T-cell (primary cell): ENCODE measurements at places on chromosomes 7 and 10.

DNA sequence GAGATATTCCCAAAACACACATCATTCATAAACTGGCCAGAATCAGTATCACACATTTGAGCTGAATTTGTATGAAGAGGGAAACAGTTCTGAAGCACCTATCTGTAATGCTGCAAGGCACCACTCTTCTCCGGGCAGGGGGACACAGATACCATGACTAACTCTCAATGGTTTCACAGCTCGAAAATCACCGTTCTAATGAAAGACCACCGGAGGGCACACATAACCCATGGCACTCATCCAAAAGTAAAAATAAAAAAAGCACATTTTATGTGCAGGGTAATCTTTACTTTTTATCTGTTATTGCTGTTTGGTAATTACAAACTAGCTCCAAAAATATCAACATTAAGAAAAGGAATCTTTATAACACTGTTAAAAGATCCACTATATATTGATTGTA lies 137.5 kb downstream of the PARD3 start:
- DNase-seq: no peak

GRCh38 chr10:66025186-66025585 lies 900.6 kb upstream of the LRRTM3 start:
- DNase-seq: no peak

GRCh38 chr10:109953766-109954165 lies 30.5 kb upstream of the XPNPEP1 start:
- DNase-seq: no peak

DNA sequence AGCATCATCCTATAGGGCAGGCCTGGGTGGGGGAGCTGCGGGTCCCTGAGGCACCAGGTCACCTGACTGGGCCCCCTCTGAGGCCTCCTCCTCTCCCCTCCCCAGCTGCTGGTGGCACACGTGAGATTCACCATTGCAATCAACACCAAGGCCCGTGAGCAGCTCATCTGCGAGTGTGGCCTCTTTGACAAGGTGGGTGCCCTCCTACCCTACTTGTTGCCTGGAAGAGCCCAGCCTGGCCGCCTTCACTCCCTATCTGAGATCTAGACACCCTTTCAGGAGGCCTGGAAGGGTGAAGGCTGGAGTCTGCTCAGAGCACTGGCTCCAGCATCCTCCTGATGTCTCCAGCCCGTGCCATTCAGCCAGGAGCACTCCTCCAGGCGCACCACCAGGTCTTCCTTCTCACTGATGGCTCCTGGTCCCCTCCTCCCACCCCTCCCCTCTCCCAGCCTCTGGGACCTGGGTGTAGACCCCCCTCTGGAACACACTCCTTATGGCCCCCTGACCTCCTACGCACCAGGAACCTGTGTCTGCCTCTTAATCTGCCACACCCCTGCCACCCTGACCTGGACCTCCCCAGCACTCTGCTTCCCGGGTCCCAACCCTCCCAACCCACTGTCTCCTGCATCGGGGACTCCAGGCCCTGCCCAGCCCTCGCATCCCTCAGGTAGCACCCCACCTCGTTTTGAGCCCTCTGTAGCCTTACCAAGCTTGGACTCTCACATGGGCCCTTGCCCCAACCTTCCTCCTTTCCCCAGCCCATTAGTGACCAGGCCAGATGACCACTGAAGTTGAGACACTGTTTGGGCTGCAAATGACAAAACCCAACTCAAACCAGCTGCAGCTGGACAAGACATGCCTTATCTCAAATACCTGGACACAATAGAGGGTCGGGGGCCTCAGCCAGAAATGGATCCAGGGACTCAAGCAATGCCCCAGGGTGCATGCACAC lies 67.5 kb downstream of the ALOX5 start:
- no peak for DNase-seq

- DNase-seq: no peak
These were observed 11.4 kb downstream of the ATG9B start for GRCh38 chr7:151012911-151013347.

- no peak for DNase-seq
These were observed 502.0 kb upstream of the CELF2 start for GRCh38 chr10:10515479-10516204.

- no peak for DNase-seq
These were observed 86.9 kb downstream of the CPXM2 start for GRCh38 chr10:123804716-123805115.

GRCh38 chr10:70666960-70667798 lies 5.1 kb upstream of the ADAMTS14 start:
- DNase-seq: no peak

DNA sequence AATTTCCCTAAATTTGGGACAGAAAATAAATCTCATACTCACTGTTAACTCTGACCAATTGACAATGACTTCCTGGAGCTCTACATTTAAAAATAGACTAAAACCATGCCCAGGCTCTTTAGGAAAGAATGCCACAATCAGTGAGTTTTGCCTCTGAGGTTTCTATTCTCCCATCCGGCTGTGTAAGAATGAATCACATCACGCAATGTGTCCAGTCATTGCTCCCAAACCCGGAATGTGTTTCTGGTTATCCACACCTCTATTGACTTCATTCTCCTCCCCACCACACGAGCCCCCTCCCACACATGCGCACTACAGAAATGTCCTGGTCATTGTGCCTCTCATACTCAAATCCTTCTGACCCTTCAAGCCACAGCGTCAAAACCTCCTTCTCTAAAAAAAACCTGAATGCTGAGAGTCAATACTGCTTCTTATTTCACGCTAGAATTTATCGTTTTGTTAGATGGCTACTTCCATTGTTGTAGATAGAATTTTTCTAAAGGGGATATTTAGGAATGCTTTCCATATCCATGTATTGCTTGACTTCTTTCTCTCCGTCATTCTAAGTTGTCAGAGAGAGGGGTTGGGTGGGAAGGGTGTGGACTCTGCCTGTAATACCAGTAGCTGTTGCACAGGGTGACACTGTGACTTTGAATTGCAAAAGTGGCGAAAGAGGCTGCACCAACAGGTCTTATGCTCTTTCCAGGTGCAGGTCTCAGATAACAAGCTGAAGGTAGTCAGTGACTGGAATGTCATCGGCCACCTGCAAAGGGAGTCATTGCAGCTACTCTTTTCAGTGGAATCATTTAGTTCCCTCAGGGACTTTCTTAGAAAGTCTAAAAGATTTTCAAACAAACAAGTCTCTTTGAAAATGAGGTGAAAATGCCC lies 356.6 kb downstream of the PAXIP1 start:
- DNase-seq: no peak

- no peak for DNase-seq
These were observed 42.8 kb upstream of the ZRANB1 start for GRCh38 chr10:124899151-124899550.
